ENCODE measurements at places on chromosomes 4 and X.
A peak's percentile ranks its signal among the peaks of the same experiment; 100 is the strongest.

DNA sequence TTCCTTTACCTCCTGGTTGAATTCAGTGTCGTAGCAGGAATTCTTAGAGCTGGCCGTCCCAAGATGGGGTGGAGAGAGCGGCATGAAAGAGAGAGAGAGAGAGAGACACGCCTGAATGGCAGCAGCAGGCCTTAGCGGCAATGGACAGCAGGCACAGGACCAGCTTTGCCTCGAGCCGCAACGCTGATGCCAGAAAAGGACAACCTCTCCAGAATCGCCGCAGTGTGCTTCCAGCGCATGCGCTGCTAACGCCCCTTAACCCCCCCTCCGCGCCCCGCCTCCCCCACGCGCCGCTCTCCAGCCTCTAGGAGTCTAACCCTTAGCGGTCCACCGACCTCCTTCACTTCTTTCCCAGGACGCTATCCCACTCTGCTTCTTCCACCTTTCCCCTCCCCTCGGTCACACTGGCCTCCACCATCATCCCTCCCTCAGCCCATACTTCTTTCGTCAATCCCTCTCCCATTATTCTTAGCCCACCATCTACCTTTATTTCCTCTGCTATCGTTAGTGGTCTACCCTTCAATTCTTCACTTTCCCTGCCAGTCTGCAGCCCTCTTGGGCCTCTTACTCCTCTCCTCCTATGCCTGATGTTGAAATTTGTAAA lies 10.5 kb upstream of the ZCCHC13 start:
- DNase-seq, result no peak

- no peak for DNase-seq
Observed at GRCh38 chr4:1305261-1305711, 15.6 kb downstream of the MAEA start.

DNA sequence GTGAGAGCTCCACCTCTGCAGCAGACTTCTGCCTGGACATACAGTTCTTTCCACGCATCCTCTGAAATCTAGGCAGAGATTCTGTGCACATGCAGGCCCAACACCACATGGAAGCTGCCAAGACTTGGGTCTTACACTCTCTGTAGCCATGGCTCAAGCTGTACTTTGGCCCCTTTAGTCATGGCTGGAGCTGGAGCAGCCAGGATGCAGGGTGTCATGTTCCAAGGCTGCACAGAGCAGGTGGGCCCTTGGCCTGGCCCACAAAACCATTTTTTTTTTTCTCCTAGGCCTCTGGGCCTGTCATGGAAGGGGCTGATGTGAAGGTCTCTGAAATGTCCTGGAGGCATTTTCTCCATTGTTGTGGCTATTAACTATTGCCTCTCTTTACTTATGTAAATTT lies 990.5 kb upstream of the ADGRL3 start:
- no peak for DNase-seq

GRCh38 chr4:118930255-118930654 lies 41.6 kb downstream of the SYNPO2 start:
- DNase-seq, result no peak

DNA sequence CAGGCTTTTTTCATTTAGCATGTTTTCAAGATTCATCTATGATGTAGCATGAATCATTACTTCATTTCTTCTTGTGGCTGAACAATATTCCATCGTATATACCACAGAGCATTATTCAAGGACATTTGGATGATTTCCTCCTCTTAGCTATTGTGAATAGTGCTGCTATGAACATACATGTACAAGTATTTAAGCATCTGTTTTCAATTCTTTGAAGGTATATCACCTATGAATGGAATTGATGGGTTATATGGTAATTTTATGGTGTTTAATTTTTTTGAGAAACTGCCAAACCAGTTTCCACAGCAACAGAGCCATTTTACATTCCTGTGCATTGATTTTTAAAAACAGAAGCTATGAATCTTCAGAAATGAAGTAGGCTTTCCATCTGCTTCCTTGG lies 36.1 kb upstream of the WDR19 start:
- no peak for DNase-seq

DNA sequence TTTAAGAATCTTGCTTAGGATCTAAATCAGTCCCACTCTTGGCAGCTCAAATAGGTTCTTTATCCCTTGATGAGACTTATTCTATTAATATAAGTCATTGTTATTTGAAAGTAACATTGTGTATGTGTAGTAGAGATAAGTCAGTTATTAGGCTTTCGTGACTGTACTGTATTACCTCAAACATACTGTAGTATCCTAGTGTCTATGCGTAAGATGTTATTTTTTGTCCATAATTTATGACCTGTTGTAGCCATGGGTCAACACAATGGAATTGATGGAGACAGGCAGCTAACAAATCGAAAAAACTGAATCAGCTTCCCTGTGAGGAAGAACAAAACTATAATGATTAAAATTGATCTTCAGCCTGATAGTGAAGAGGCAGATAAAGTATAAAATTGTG lies 41.8 kb downstream of the CLCN3 start:
- no peak for DNase-seq

- no peak for DNase-seq
Observed at GRCh38 chrX:35665311-35665710, 132.8 kb upstream of the MAGEB16 start.

GRCh38 chr4:150949943-150950342 lies 65.1 kb downstream of the LRBA start:
- no peak for DNase-seq

GRCh38 chrX:134631426-134632346 lies 26.6 kb downstream of the PLAC1 start:
- no peak for DNase-seq

DNA sequence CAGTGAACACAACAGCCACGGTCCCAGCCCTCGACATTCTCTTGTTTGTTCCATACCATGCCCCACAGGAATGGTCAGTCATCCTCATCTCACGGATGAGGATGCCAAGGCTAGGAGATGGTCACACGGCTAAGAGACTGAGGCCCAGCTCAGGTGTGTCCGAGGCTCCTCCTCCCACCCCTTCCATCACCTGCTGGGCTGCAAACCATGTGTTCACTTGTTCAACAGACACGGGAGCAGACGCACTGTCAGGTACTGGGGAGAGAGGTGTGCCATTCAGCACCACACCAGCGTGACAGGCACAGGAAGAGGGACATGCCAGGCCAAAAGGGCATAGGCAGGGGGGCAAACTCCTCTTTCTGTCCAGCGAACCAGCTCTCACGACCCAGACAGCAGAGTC lies 45.9 kb downstream of the ABLIM2 start:
- DNase-seq, result no peak

DNA sequence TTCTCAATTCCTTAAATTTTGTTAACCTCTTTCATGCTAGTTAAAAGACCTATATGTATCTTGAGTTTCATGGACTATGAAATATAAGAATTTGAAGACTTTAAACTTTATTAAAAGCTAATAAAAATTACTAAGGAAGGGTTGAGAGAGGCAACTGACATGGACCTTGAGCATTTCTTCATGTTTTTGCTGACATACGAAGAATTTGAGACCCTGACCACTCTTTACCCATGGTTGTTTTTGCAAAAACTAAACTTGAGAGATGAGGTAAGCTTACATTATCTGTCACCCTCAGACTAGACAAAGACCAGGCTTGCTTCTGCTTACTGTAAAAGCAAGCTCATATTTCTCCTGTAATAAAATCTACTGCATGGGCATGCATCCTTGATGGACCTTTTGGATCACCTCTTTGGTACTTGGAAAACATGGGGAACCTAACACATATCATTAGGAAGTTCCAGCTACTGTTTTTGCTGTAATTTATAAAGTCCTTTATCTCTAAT lies 338.2 kb upstream of the PABPC4L start:
- no peak for DNase-seq

GRCh38 chr4:44760142-44760898 lies 34.0 kb upstream of the GNPDA2 start:
- DNase-seq, result no peak

- DNase-seq, result no peak
Observed at GRCh38 chr4:20623939-20624338, 76.3 kb upstream of the PACRGL start.

DNA sequence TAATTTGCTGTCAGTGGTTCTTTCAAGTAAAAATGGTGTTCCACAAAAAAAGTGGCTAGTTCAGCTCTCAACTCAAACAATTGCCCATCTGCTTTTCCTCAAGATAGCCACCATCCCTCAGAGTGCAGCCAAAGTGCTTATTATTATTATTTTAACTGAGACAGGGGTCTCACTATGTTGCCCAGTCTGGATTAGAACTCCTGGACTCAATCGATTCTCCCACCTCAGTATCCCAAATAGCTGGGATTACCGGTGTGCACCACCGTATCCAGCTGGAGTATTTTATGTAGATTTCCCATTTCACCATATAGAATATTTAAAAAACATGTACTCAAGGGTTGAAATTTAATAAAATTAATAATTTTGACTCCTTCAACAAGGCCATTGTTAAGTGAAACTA lies 62.1 kb upstream of the USP9X start:
- DNase-seq, result no peak

DNA sequence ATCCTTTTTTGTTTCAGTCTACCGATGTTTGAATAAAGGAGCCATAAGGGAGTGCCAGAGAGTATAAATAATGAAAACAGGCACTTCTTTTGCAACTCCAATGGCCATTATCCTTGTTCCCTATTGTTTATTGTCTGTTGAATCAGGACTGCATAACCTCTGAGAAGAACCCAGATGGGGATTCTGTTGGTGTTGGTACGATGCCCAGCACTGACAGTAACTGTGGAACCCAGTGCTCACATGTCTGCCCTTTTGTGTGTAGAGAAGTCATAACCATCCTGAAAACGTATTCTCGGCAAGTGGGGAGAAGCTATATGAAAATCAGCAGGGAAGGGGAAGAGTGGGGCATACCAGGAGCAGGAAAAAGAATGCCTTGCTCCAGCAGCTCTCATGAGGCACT lies 195.1 kb upstream of the EDNRA start:
- DNase-seq, result no peak

DNA sequence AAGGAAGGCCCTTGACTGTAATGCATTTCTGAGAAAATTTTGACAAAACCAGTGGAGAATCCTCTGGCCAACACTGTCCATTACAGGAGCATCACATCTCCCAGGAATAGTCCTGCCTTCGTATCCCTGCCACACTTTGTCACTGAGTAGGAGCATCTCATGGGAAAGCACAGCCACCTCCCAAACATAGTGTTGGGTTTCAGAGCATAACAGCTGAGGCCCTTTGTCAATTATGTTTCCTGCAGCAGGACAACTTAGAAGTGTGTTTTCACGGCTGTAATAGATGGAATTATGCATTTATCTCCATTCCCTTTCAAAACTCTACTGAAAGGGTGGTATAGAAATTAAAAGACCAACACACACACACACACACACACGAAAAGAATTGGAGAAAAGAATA lies 91.1 kb upstream of the SMAD1 start:
- no peak for DNase-seq

DNA sequence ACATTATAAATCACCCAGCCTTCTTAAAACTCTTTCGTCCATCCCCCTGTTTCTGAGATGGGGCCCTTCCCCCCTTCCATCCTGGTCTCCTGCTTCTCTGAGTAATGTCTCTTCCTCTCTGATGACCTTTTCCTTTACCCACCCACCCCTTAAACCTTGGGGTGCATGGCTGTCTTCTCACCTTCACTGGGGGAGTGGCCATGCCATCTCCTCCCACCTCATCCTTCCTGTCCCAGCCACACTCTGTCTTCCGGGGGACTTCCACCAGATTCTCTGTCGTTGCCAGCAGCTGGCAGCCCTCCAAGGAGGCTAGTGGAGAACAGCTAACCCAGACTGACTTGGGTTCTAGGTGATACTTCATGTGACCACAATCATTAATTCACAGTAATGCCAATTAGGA lies 83.2 kb upstream of the SCML1 start:
- no peak for DNase-seq

GRCh38 chr4:183823434-183823833 lies 81.7 kb upstream of the STOX2 start:
- no peak for DNase-seq

- DNase-seq, result no peak
Observed at GRCh38 chr4:125283707-125284279, 31.0 kb upstream of the FAT4 start.

GRCh38 chr4:177263818-177264217 lies 45.9 kb upstream of the NEIL3 start:
- DNase-seq, result no peak

GRCh38 chr4:127048376-127049044 lies 584.2 kb upstream of the INTU start:
- DNase-seq, result no peak

DNA sequence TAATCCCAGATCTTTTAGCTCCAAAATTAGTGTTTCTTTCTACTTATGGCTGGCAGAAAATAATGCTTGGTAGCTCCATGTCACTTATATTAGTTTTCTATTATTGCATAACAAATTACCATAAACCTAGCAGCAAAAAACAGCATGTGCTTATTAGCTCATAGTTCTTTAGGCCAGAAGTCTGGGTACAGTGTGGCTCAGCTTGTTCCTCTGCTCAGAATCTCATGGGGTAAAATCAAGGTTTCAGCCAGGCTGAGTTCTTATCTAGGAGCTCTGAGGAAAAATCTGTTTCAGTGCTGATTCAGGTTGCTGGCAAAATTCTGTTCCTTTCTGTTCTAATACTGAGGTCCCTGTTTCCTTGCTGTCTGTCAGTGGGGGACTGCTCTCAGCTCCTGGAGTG lies 101.1 kb downstream of the CT47B1 start:
- DNase-seq, result no peak

DNA sequence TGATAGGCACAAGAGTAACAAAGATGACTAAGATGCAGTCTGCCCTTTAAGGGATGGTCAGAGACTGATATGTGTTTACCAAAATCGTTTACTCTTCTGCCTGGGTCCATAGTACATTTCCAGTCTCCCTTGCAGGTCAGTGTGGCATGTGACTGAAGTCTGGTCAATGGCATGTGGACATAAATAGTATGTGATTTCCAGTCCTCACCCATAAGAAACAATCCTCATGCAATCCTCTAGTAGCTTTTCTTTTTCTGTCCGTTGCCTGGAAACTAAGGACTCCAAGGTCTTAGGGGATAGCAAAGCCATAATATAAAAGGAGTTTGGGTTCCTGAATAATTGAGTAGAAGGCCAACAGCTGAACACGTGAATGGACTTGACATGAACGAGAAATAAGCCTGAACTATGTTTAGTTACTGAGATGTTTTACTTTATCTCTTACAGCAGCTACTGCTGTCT lies 1.1 kb downstream of the SLC9B2 start:
- DNase-seq, result no peak

- peak; percentile 61 for DNase-seq
Observed at GRCh38 chr4:3295837-3296624, 3.2 kb downstream of the RGS12 start.

DNA sequence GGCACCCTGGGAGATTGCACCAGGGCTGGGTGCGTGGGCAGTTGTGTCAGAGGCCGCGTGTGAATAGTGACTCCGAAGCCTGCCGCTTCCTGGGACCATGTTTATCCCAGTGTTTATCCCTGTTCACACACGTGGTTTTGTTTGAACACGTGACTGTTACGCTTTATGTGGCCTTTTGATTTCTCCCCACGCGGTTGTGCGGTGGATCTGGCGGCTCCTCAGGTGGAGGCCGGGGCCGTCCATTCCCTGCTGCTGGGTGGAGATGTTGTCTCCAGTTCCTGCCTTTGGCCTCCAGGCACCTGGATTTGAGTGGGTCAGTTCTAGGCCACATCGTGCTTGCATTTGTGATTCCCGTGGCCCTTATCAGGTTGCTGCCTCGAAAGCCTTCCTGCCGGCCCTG lies 35.1 kb downstream of the NELFA start:
- DNase-seq, result no peak

GRCh38 chr4:106695501-106696262 lies 327.1 kb upstream of the GIMD1 start:
- no peak for DNase-seq

- no peak for DNase-seq
Observed at GRCh38 chr4:161222889-161223288, 940.9 kb downstream of the FSTL5 start.

- no peak for DNase-seq
Observed at GRCh38 chr4:53477038-53477565, 99.7 kb downstream of the FIP1L1 start.

Measured in vagina (tissue), 2 donors.